ENCODE measurements at places on chromosomes 2 and 18.

GRCh38 chr2:56084111-56084901 lies 99.5 kb upstream of the CCDC85A start:
- H3K4me1 ChIP-seq: no peaks in the 10 kb centered on the region
- no peak for DNase-seq
- H3K27ac ChIP-seq: no peak overlapping the region
- no peak overlapping the region for H3K4me3 ChIP-seq

DNA sequence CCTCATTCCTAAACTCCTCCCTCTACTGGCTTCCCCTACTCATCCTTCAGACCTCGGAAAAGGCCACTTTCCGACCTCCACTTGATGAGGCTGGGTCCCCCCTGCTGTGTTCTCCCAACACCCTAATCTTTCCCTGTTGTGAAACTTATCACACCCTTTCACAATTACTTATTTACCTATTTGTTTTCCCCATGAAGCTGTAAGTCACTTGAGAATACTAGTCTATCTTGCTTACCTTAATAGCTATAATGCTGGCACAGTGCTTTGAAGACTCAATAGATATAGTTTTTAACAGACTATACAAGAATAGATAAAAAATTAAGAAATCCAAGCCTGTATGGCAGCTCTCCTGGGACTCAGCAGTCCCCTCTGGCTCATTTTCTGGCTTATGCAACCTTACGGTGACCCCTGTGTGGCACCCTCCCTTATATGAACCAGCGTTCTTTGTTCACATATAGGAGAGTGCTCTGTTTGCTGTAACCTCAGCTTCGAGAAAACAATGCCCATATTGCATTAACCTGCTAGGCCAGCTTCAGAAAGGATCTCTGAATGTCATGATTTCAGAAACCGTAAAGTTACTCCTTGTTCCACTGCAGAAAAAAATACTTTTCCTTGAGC lies 220.4 kb upstream of the PKDCC start:
- H3K4me3 ChIP-seq: no peak overlapping the region
- no peak overlapping the region for H3K27ac ChIP-seq
- H3K4me1 ChIP-seq: peaks cover 4% of the 10 kb centered on the region
- no peak for DNase-seq
- H3K27me3 ChIP-seq: peaks cover 3% of the 10 kb centered on the region
- no peaks in the 10 kb centered on the region for H3K36me3 ChIP-seq

DNA sequence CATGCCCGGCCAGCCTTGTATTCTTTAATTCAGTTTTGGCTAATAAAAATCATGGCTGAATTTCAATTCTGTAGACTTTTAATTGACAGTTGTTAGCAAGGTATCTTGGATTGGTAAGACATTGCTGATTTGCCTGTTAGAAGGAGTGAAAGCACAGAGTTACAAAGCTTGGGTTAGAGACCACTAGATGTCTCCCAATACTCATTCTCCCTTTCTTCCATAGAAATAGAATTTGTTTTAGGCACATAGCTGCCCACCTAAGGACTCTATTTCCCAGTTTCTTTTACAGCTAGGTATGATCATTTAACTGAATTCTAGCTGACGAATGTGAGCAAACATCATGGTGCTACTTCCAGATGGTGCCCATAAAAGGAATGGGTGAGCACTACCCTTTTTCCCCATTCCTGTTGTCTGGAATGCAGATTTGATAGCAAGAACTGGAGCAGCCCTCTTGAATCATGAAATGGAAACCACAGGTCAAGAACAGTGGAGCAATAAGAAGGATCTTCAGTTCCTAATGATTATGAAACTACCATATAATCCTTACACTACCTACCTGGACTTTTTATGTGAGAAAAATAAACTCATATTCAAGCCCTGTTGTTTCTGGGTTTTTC lies 17.5 kb downstream of the PECR start:
- H3K27ac ChIP-seq: no peak overlapping the region
- H3K27me3 ChIP-seq: no peaks in the 10 kb centered on the region
- peaks cover 10% of the 10 kb centered on the region for H3K36me3 ChIP-seq
- DNase-seq: no peak
- H3K4me1 ChIP-seq: no peaks in the 10 kb centered on the region
- no peak overlapping the region for H3K4me3 ChIP-seq

DNA sequence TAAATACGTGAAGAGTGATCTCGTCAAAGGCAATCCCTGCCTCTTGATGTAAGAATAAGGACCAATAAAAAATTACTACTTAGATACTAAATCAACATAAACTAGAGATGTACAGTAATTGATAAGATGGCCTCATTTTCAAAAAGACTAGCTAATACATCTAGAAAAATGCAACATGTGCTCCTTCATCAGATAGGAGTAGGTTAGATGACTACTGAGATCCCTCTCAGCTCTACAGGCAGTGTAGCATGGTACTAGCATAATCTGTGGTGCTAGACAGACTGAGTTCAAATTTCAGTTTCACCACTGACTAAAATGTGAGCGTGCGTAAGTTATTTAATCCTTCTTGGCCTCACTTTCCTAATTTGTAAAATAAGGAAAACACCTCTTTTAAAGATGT lies 82.6 kb upstream of the FRZB start:
- peaks cover 3% of the 10 kb centered on the region for H3K27me3 ChIP-seq
- no peak for DNase-seq
- H3K4me3 ChIP-seq: no peak overlapping the region
- H3K4me1 ChIP-seq: no peaks in the 10 kb centered on the region

- H3K27ac ChIP-seq: no peak overlapping the region
- no peak overlapping the region for H3K4me3 ChIP-seq
- peaks cover 2% of the 10 kb centered on the region for H3K4me1 ChIP-seq
- no peaks in the 10 kb centered on the region for H3K36me3 ChIP-seq
- peaks cover 17% of the 10 kb centered on the region for H3K27me3 ChIP-seq
- DNase-seq: no peak
Observed at GRCh38 chr2:128692895-128693742, 374.5 kb upstream of the HS6ST1 start.

DNA sequence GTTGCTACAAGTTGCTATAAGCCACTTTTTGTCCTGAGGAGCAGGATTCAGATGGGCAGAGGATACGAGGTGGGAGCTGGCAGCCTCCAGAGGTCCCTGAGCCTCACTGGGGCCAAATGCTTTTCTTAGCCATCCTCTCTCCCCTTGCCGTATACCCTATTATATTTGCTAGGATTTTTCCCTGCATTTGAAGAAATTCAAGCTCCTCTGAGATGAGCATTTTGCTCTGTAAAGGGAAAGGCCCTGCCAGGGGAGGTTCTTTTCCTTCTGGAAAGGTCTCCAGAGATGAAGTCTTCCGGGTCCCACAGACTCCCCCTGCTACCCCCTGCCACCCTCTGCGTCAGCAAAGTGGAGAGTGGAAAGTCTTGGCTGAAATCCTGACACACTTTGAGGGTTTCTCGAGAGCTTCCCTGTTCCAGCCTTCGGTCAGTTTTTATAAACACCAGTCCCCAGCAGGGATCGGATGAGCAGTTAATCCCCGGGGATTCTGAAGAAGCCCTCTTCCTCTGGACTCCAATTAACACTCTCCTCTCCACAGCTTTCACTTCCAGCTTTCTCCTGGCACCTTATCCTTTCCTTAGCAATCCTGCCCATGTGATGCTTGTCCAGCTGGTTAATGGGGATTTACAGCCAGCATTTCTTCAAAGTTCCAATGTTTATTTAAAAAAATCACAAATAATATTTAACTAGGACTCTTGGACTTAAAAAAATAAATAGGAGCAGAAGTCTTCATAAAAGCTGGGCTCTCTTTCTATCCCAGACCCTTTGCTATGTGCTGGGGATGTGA lies 13.1 kb downstream of the CYRIA start:
- no peaks in the 10 kb centered on the region for H3K27me3 ChIP-seq
- DNase-seq: no peak
- peaks cover 20% of the 10 kb centered on the region for H3K36me3 ChIP-seq
- peaks cover 74% of the 10 kb centered on the region for H3K4me1 ChIP-seq
- peak overlapping the region; percentile 32 for H3K4me3 ChIP-seq

DNA sequence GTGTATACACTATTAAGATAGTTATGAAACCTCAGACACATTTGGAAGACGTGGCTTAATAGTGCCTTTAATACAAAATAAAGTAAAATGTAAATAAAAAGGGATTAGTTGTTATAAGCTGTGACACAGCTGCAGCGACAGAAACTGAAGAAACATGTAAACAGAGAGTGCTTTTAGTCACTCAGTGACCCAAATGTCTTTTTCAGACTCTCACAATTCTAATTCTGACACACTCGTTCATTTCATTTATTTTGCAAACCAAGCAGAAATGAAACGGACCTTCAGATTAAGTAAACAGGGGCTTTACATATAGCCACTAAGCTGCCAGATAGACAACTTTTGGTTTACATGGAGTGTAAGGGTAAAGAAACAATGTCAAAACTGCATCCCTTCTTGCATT lies 181.0 kb upstream of the ETAA1 start:
- peaks cover 14% of the 10 kb centered on the region for H3K27me3 ChIP-seq
- no peak overlapping the region for H3K27ac ChIP-seq
- no peak for DNase-seq
- no peak overlapping the region for H3K4me3 ChIP-seq
- no peaks in the 10 kb centered on the region for H3K4me1 ChIP-seq

DNA sequence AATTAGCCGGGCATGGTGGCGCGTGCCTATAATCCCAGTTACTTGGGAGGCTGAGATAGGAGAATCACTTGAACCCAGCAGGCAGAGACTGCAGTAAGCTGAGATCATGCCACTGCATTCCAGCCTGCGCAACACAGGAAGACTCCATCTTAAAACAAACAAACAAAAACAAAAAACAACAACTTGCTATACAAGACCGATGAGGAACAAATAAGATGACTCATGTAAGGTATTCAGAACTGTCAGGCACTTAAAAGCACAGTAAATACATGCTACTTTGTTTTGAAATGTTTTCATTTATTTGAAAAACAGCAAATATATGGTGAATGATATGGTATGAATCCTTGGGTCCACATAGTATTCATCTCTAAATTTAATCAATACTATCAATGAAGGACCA lies 66.7 kb downstream of the TRIP12 start:
- no peaks in the 10 kb centered on the region for H3K27me3 ChIP-seq
- DNase-seq: no peak
- H3K27ac ChIP-seq: no peak overlapping the region
- H3K4me3 ChIP-seq: no peak overlapping the region
- H3K36me3 ChIP-seq: peaks cover 25% of the 10 kb centered on the region
- peaks cover 15% of the 10 kb centered on the region for H3K4me1 ChIP-seq

- H3K36me3 ChIP-seq: peaks cover 4% of the 10 kb centered on the region
- no peak overlapping the region for H3K27ac ChIP-seq
- no peak overlapping the region for H3K4me3 ChIP-seq
Observed at GRCh38 chr2:27701676-27702075, 38.0 kb downstream of the SLC4A1AP start.

- H3K27ac ChIP-seq: peak overlapping the region; percentile 45
- peaks cover 11% of the 10 kb centered on the region for H3K4me1 ChIP-seq
- no peaks in the 10 kb centered on the region for H3K27me3 ChIP-seq
- no peak for DNase-seq
Observed at GRCh38 chr18:55228191-55228590, 268.9 kb upstream of the CCDC68 start.

GRCh38 chr2:53018825-53019425 lies 748.7 kb upstream of the CHAC2 start:
- no peaks in the 10 kb centered on the region for H3K4me1 ChIP-seq
- H3K4me3 ChIP-seq: no peak overlapping the region
- no peak for DNase-seq
- no peaks in the 10 kb centered on the region for H3K36me3 ChIP-seq
- no peaks in the 10 kb centered on the region for H3K27me3 ChIP-seq
- H3K27ac ChIP-seq: no peak overlapping the region

DNA sequence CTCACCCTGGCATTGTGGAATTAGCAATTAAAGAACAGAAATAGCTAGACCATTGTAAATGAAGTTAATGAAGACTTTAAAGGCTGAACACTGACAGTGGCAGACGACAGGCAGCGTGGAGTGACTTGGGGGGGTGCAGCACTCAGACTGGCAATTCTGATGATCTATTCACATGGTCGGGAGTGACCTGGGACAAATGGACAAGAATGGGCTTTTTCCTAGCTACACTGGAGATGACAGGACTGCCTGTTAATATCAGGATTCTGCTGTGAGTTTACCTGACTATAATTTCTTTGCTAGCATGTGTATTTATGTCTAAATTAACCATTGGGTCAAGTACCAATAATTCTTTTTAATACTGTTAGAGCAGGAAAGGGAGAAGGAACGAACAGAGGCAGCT lies 199.6 kb downstream of the FBXO15 start:
- peaks cover 1% of the 10 kb centered on the region for H3K27me3 ChIP-seq
- H3K4me3 ChIP-seq: no peak overlapping the region
- no peaks in the 10 kb centered on the region for H3K4me1 ChIP-seq
- no peaks in the 10 kb centered on the region for H3K36me3 ChIP-seq

DNA sequence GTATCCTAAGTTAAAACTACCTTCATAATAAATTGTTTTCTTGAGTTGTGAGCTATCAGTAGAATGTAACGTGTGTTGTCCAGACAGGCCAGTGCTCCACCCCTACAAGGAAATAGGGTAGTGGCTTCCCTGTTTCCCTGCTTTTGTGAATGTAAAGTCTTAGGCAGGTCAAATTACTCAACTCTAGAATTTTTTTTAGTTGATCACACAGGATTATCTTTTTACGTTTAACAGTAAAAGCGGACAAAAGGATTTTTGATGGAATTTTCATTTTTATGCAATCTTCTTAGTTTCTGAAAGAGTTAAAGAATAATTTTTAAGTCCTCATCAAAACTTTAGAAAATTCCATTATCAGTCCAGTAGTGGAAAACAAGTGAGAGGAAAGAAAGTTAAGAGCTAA lies 38.2 kb downstream of the GPD2 start:
- peaks cover 8% of the 10 kb centered on the region for H3K36me3 ChIP-seq
- H3K4me3 ChIP-seq: no peak overlapping the region
- H3K4me1 ChIP-seq: peaks cover 21% of the 10 kb centered on the region
- no peak overlapping the region for H3K27ac ChIP-seq

- DNase-seq: no peak
- H3K27ac ChIP-seq: no peak overlapping the region
- no peak overlapping the region for H3K4me3 ChIP-seq
- H3K36me3 ChIP-seq: no peaks in the 10 kb centered on the region
Observed at GRCh38 chr2:180662941-180663471, 317.4 kb upstream of the UBE2E3 start.

DNA sequence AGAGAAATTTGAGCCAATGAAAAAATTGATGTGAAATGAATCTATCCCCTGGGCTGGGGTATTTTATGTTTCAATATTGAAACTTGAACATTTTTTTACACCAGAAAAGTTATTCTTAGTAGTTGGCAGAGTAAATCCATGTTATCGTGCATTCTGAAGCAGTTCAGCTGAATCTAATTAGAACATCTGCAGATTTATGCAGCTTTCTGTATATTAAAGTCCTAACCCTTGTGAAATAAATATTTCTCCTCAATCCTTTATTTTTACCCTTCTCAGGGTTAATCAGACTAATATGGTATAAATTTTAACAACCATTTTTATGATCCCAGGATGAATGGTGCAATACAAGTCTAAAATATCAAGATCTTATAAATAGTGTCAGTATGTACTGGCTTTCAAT lies 69.5 kb downstream of the CDH20 start:
- no peaks in the 10 kb centered on the region for H3K36me3 ChIP-seq
- DNase-seq: no peak
- no peak overlapping the region for H3K27ac ChIP-seq
- peaks cover 6% of the 10 kb centered on the region for H3K27me3 ChIP-seq
- no peak overlapping the region for H3K4me3 ChIP-seq
- H3K4me1 ChIP-seq: no peaks in the 10 kb centered on the region

- H3K27ac ChIP-seq: no peak overlapping the region
- H3K4me1 ChIP-seq: peaks cover 6% of the 10 kb centered on the region
- peaks cover 11% of the 10 kb centered on the region for H3K27me3 ChIP-seq
- H3K4me3 ChIP-seq: no peak overlapping the region
- H3K36me3 ChIP-seq: no peaks in the 10 kb centered on the region
- DNase-seq: no peak
Observed at GRCh38 chr2:3665886-3666612, 8.0 kb downstream of the ALLC start.
